HFF-Myc (cell line): ENCODE measurements at places on chromosomes 5 and 9.

DNA sequence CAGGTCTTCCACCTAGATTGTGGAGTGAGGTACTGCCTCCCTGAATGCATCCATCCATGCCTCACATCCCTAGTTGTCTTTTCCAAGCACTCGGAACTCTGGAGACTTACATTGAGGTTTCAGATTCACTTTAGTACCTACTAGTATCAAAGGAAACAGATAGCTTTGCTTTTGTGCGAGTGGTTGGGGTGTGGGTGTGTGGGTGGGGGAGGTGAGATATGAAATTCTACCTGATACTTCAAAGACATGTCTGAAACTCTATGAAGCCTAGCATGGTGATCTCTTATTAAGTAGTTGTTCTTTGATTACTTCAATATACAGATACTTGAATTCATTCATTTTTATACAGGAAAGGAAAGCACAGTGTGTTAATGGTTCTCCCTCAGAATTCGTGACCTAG is 64.4 kb downstream of the MCCC2 start:
- no peak for DNase-seq

- DNase-seq = no peak
Observed at GRCh38 chr9:122777935-122778627, 10.7 kb upstream of the OR5C1 start.

- DNase-seq = no peak
Observed at GRCh38 chr9:95112436-95113280, 204.9 kb downstream of the FANCC start.

- no peak for DNase-seq
Observed at GRCh38 chr5:36491856-36492255, 114.5 kb upstream of the SLC1A3 start.

- no peak for DNase-seq
Observed at GRCh38 chr9:79572608-79573411, 1.0 kb downstream of the TLE4 start.

DNA sequence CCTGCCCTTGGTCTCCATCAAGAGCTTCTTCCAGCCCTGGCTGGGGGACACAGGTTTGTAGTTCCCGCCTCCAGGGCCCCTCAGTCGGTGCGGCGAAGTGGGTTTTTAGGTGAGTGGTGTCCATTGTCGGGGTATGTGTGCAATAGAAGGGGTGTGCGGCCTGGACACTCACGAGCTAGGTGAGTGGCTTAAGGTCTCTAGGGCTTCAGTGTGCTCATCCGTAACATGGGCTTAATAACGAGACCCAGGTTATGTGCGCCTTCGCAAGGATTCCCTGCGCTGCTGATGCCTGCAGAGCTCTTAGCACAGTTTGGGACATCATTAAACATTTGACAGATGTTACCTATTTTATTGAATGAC is 656 bp downstream of the CEP78 start:
- no peak for DNase-seq

DNA sequence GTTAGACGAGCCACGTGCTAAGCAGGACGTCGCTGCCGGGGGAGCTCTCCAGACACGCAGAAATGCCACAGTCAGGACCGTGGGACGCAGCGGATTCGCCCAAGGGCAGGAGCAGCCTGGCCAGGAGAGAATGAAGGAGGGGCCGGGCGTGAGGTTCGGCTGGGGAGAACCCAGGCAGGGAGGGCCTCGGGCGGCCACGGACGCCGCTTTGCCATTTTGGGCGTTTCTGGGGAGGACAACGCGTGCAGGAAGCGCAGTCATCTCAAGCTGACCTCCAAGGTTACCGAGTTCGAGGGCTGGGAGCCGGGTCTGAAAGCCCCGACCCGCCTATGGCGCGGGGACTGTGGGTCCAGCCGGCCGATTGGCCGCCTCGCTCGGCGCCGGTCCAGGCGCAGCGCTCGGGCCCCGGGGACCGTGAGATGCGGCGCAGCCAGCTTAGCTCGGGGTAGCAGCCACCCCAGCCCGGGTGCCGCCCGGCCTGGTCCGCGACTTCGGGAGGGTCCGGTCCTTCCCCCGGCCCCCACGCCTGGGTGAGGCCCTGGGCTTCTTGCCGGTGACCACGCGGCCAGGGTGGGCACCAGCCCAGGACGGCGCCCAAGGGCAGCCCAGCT is 760 bp upstream of the MAN1B1 start:
- no peak for DNase-seq

DNA sequence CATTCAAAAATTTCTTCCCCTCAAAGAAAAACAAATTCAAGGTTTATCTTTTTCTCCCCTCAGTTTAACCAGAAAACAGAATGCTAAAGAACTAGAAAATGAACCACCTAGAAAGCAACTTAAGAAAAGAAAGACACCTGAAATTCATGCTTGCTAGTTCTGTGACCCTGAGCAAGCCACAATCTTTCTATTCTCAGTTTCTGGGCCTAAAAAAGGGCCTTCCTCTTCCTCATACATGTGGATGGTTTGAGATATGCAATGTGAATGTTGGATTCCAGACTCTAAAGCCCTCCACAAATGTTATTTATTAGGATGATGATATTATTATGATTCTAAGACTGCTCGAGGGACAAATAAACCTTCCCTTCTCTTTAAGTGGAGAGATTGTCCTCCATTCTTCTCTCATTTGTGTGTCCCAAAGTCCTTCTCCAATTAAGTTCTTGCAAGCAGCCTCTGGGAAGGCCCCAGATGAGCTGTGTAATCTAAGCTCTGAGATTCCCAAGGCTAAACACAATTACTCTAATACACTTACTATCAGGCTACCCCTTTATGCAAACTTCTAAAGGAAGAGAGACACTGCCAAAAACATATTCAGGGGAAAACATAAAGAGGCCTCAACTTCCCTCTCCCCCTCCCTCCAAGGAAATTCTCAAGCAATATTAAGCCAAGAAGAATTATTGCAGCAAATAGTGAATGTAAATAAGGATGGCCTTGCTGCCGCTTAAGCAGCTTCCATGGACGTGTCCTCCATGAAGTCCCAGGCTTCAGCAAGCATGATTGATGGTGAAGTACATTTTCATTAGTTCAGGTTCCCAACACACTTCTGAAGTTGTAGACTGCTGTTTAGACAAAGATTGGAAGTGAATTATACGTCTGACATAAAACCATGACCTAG is 80.2 kb downstream of the PRKACG start:
- DNase-seq = no peak

- DNase-seq = peak; percentile 71
Observed at GRCh38 chr9:99352826-99353225, 130.7 kb downstream of the SEC61B start.

DNA sequence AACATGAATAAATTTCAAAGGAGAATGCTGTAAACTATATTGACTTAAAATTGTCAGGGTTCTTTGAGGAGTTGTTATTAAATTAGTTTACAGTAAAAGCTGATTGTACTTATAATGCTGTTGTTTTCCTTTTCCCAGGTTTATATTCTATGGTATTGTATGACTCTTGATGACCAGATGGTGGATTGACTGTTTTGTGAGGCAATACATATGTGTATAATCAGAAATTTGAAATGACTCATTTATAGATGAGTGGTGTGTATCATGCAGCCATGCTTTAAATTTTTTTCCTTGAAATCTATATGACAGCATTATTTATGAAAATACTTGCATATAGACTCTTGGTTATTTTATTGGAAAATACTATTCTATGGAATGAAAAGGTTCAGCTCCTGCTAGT is 195.3 kb downstream of the CNTLN start:
- DNase-seq = no peak

DNA sequence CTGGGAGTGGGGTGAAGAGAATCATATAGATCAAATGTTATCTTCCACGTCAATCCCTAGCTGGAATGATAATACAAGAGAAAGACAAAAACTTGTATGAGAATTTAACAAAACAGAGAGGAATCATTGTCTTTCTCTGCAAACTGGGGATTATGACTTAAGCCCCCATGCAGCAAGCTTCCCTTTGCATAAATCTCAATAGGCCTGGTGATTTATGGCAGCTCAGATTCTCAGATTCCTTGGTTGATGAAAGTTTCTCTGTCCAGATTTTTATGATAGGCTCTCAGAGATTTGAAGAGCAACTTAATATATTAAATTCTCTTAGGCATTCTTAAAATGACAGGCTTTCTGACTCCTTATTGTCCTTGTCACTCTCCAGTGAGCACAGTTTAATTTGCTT is 56.0 kb downstream of the RASGRF2 start:
- DNase-seq = no peak

DNA sequence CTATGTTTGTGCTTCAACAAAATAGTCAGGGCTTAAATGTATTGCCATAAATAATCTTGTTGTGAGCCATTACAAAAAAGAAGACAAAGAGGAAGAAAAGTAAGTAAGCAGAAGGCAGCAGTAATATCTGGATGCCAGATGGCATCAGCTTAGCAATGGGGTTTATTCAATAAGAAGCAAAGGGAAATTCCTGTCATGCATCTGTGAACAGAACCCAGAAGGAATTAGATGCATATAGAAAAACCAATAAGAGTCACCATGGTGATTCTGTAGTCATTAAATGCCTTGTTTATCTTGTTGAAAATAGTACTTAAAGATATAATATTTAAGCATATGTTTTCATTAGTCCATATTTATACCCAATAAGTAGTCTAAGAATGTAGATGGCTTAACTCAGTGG is 216.0 kb downstream of the ADAMTSL1 start:
- peak; percentile 42 for DNase-seq

DNA sequence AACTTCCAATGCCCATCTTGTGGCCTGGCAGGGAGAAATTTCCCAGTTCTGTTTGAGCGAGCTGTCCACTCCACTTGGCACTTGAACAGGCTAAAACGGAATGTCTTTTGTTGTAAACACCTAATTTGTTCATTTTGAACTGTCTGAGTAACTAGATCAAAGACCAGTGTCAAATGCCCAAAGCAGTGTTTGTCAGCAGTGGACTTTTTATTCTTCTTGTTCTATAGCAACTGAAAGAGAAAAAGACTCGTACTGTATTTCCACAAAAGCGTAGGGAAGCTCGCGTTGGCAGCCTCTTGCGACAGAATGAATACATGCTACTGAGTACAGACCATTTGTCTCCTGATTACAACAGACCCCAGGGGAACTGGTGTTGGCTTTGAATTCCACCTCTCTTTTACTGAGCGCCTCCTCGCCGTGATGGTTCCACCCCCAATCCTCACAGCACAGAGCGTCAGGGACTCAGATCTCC is 601.8 kb upstream of the ZNF608 start:
- no peak for DNase-seq

DNA sequence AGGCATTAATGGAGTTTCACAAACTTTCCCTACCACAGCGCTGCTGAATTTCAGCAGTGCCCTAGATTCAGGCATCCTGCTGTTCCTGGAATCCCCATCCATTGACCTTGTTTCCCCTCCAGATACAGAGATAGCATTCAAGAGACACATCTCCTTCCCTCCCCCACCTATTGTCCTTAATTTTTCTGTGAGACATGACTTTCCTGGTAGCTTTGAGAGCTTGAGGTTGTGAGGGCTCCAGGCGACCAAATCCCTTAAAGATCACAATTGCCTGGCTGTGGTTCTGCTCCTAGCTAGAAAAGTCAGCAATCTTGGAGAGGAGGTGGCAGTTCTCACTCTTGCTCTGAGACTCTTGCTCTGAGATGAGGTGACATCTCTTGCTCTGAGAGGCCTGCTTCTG is 48.0 kb downstream of the PRR16 start:
- no peak for DNase-seq

DNA sequence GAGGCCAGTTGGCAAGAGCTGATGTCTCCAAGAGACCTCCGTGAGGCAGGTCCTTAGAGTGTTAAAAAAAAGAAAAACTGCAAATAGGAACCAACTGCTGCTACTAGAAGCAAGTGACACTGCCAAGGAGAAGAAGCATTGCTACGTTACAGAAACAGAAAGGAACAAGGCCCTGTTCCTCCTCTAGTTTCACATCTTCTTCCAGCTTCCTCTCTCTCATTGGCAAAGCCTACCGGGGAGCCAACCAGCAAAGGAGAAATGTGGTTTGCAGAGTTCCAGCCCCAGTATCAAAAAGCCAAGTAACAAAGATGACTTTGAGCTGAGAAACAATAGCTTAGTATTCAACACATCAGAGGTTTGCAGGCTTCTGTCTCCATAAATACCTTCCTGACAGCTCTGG is 145.9 kb downstream of the PRELID2 start:
- no peak for DNase-seq

DNA sequence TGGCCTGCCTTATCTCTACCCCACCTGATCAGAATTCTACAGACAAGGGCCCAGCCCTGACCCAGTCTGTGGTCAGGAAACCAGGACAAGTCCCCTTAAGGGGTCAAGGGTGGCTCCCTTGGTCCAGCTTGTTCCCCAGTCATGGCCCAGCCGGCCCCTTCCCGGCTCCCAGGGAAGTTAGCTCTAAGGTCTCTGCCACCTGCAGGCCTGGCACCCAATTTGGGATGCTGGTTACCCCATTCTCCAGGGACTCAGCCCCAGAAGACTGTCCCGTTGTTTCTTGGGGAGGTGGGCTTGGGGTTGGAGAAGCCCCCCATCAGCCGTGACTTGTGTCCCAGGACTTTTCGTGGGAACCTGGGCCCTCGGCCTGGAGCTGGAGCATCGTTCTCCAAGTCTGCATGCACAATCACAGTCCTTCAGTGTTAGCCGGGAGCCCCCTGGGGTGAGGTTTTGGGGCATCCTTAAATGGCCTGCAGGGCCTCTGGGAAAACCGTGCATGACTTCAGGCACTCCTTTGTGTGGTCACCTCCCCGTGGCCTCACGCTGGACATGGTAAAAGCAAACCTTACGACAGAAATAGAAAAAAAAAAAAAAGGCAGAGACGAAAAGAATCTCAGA is 150.8 kb upstream of the PHYKPL start:
- no peak for DNase-seq

DNA sequence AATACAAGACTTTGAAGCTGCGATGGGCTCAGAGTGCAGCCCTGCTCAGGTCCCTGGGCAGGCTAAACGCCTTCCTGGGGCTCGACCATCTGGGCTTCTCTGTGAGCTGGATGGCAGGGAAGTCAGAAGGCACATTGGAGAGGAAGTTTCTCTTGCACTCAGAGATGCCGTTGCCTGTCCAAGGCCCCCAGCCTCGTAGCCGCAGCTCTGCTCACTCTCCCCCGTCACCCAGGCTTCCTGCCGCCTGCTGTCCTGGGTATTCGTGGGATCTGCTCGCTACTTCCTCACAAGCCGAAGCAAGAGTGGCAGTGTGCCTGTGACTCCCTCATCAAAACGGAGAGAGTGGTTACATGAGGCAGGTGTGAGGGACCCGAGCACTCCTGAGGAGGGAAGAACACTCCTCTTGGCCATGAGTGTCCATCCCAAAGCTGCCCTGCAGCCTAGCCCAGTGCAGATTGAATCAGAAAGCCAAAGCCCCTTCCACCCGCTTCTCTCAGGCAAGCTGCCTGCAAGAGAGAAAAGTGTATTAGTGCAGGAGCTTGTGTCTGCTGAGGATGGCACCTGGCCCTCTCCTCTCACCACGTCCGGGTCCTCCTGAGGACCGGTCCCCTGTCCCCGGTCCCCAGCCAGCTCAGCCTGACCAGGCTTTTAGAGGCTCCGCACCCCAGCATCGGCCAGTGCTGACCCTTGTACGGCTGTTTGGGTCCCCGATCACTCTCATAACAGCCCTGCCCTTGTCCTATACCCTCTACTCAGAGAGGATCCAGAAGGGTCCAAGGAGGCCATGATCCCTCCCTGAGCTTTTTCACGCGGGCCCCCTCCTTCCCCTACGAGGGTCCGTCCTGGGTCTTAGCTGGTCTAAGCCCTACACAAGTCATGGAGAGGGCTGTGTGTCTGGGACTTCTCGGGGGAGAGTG is 7.3 kb downstream of the FCN2 start:
- no peak for DNase-seq

- no peak for DNase-seq
Observed at GRCh38 chr9:97735070-97735600, 38.0 kb upstream of the XPA start.
